ENCODE measurements at places on chromosomes 16 and 17.

GRCh38 chr16:2194166-2194834 lies 2.1 kb downstream of the CASKIN1 start:
- DNase-seq = no peak

DNA sequence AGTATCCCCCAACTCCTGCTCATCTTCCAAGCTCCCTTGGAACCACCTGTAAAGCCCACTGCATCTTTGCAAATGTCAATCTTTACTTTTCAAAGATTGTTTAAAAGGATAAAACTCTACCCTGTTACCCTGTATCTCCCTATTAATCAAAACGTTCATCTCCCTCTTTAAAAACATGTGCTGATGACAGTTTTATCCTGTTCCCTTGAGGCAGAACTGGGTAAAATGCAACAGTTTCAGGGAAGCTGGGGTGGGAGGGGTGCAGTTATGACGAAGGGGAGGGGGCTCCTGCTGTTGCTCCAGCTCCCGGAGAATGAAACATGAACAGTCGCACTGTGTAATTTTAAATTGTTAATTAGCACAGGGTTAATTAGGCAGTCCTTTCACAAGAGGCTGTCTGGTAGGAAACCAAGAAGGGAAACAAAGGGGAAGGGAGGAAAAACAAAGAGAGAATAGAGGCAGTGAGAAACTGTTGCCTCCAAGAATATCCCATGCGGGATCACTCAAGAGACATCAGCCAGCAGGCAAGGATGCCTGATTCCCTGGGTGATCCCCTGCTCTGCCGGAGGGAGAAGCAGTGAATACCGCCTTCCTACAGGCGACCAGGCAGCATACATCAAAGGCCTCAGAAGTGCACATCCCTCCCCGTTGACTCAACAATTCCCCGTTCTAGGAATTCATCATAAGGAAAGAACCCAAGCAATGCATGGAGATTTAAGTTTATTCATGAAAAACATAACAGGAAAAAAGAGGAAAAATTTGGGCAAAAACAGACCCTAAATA lies 84.2 kb downstream of the ZFHX3 start:
- no peak for DNase-seq

DNA sequence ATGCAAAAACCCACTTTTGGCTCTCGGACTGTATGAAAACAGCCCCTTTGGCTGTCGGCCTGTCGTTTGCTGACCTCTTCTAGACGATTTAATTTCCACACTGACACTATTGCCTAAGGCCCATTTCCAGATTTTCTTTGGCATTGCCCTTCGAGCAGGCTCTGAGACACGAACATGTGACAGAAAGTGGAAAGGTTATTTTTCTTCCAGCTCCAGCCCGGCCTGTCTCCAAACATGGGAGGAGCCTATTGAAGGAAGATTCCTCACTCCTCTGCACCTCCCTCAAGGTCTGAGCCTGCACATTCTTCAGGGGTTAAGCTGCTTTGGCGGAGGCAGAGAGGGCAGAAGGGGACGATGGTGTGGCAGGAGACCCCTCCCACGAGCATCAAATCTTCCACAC lies 85.9 kb upstream of the FOXF1 start:
- no peak for DNase-seq

DNA sequence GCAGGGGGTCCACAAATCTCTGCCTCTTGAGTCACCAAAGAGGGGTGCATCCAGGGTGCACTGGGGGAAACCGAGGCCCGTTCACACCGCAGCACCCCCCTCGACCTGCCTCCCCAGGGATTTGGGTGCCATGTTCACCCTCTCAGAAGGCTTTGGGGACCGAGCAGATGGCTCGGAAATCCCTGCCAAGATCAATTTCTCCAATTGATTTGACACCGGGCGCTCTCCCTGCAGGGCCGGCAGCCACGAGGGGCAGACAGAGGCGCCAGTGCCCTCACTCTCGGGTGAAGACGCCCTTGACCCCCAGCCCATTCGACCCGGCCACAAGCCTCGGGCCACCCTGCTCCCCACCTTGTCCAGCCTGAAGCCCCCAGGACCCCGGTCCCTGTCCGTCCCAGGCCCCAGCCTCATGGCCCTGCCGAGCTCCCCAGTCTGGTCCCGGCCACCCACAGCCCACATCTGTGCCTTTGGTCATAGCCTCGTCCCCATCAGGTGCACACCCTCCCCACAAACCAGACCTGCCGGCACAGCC lies 9.3 kb downstream of the SSTR5 start:
- no peak for DNase-seq

Data from stimulated activated CD4-positive, alpha-beta T cell treated with anti-CD3 and anti-CD28 coated beads, Interleukin-1b, Interleukin-23, amount 100 ng/mL, for 48 hours (primary cell).